ENCODE measurements at places on chromosomes 11 and 22.
A peak's percentile ranks its signal among the peaks of the same experiment; 100 is the strongest.

- no peak for DNase-seq
These were observed 36.3 kb downstream of the CD82 start for GRCh38 chr11:44601471-44602370.

DNA sequence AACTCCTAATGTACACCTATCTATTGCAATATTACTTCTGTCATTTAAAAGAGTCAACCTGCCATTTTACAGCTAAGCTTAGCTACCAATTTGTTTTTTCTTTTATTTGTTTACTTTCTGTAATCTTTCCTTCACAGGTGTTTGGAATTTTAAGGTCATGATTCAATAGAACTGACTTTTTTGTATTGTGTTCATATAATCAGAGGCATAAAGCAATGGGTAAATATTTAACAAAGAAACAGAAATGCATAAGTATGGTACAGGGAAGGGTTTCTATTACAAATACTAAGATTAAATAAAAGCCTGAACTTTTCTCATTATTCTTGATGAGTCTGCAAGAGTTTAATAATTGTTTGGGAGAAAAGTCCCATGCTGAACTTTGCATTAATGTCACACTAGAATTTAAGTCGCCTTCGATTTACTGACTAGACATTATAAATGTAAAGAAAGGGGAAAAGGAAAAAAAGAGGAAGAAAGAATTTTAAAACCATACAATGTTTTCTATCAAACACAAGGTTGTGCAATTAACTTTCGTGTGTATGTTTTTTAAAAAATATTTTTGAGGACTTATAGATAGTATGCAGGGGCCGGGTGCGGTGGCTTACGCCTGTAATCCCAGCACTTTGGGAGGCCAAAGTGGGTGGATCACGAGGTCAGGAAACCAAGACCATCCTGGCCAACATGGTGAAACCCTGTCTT, 35.0 kb upstream of the HIPK3 start:
- DNase-seq = no peak

DNA sequence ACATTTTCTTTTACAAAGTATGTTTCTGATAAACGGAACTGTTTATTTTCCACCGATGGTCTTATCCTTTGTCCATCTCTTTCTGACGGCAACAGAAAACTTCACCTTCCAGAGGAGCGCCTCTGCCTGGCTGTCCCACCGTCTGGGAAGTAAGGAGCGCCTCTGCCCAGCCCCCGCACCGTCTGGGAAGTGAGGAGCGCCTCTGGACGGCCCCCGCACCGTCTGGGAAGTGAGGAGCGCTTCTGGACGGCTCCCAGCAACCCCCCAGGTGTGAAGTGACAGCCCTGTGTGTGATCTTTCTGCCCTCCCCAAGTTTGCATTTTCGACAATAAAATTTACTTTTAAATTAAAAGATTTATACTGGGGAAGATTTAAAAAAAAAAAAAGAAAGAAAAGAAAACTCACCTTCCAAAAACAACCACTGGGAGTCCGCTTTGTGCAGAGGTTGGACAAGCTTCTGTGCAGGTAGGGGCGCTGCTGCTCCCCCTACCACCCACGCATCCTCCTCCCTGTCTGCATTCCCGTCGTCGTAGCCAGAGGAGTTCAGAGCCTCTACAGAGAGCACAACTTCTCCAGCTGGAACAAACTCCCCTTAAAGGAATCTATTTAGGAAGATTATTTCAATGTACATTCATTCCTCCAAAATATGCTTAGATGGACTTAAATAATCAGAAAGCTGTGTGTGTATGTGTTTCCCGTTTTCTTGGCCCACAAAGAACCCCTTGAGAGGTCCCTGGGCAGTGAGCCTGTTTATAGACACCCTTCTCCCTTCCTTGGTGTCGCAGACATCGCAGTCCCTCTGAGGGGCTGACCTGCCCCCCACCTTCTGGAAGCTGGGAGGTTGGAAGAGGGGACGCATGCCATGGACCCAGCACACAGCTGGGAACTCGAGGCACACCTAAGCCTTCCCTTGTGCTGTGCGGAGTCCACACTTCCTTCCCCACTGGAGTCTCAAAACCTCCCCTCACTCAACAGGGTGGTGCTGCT, 849 bp upstream of the APOBEC3B start:
- no peak for DNase-seq

- no peak for DNase-seq
These were observed 5.8 kb upstream of the KDM2A start for GRCh38 chr11:67113231-67113721.

GRCh38 chr22:29306835-29307595, 565 bp downstream of the GAS2L1 start:
- no peak for DNase-seq

GRCh38 chr11:70233511-70233934, 30.4 kb downstream of the FADD start:
- no peak for DNase-seq

DNA sequence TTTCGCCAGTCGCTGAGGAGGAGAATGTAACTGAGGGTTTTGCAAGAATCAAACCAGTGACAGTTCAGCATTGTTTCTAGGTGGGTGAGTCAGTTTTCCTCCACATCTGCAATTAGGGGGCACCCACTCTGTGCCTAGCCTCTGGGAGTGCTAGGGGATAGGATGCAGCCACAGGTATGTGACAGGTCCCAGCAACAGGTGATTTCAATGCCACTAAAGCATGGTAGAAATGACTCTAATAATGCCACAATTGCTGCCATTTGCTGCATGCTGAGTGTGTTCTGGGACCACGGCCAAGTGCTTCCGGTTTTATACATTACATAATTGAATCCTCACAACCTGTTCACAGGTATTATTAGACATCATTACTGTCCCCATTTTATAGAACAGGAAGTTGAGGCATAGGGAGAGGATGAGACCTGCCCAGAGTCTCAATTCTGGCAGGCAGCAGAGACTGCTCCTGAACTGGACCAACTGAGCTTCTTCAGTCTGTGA, 556 bp downstream of the CRYBB2 start:
- DNase-seq = no peak

DNA sequence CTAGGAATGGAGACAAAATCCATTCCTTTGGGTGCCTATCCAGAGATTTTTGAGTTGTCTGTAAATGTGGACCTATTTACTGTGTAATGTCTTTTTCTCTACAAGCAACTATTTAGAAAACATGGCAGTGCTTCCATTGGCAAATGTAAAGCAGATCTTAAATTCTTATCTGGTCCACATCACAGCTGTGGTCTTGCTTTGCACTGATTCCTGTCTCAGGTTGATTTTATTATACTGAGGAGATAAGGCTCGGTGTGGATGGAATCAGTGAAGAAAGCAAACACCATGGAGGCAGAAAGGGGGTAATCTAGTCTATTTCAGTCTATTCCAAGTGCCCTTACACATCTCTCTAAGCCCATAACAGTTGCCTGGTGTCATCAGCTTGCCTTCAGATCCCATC, 160.5 kb downstream of the NCAM1 start:
- DNase-seq = no peak

DNA sequence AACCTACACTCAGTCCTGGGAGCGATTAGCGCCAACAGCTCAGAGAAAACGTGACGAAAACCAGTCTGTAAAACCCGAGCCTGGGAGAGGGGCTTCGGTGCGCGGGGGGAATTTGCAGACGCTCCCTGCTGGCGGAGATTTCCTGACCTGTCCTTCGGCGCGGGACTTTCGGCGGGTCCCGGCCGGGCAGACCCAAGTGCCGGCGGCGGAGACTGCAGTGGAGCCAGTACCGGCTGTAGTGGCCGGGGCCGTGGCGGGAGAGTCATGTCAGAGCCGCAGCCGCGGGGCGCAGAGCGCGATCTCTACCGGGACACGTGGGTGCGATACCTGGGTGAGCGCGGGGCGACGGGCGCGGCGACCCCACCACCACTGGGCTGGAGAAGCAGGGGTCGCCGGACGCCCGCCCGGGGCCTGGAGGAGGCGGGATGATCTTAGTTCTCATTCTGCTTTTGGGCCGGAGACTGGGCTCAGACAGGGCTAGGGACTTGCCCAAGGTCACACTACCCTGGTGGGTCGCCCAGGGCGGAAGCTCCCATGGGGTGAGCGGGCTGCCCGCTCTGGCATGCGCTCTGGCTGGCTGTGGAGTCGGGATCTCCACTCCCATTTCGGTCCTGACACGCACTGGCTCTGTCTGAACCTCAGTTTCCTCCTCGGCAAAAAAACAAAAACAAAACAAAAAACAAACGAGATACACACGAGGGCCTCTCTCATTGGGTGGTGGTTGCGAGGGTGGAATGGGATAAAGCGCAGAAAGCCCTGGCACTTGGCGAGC, at the start of gene MTFP1:
MTFP1 (plus strand) TSS at position 153 of the 772 bp plus-strand sequence; CDS start at position 265, 112 bp downstream.
- DNase-seq = peak; percentile 31

DNA sequence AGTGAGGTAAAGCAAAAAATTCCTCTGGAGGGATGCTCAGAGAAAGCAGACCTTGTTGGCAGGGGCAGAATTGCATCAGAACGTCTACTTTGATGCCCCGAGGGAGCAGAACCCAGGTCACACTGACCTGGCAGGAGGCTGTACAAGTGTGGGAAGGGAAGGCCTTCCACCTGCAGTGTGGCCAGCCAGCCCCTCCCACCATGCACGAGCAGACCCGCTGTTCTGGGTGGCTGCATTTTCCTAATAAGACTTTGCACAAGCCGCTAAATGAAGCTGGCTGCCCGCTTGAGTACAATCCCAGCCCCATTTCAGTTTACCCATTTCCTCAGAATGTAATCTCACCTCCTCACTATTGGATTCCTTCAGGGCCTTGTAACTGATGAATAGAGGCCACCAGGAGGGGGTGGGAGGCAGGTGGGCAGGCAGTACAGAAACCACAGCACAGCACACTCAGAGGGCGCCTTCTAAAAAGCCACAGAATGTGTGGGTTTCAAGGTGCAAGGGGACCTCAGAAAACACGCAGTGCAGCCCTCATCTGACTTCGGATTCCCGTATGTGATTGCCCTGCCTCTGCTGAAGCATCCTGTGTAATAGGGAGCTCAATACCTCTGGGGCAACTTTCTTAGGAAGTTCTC, 316.6 kb downstream of the OPCML start:
- no peak for DNase-seq

DNA sequence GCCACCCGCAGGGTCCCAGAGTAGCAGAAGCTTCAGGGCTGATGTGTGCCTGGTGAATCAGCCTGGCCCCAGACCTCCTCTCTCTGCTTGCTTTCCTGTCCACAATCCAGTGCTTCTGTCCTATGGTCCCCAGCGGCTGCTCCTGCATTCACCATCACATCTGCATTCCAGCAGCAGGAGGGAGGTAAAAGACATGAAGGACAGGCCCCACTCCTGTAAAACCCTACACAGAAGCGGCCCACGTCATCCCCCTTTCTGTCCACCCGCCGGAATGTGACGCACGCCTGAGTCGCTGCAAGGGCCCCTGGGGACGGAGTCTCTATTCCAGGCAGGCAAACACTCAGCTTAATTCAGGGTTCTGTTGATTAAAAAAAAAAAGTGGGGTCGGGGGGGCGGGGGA, 58.3 kb downstream of the CDKN1C start:
- DNase-seq = no peak

- DNase-seq = no peak
These were observed 14.3 kb downstream of the FXYD6 start for GRCh38 chr11:117862019-117862725.

- DNase-seq = no peak
These were observed 32.8 kb upstream of the LINC01488 start for GRCh38 chr11:69448471-69449284.

DNA sequence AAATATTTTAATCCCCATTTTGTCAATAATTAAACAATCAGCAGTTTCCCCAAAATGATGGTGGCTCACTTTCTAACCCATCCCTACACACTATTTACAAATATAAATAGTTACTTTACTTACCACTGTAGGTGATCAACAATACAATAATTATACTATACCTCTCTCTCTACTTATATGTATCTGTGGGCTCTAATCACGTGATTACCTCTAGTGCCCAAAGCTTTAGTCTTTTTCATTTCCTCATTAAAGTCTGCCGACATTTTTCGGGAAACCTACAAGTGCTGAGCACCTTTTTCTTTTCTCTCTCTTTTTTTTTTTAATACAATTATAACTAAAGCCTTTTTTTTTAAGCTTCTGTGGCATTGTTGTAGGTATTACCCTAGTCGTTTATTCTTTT, 23.9 kb downstream of the DLG2 start:
- no peak for DNase-seq

DNA sequence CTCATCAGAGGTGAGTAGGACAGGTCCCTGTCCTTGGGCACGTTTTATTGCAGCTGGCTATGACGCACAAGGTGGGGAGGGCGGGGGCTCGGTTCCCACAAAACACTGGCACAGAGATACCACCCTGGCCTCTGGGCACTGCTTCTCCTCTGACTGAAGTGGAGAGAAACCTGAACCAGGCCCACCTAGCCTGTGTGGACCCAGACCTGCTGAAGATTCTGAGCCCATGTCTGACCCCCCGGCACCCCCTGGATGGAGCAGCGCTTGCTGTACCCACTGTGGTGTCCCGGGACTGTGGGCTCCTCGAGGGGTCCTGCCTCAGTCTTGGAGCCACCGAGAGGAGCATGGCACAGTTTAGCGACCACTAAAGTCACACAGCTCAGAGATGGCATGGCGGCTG, 72.6 kb downstream of the PARVB start:
- DNase-seq = no peak
